DMS 273 treated with DMSO at 0.1 percent for 48 hours (cell line): ENCODE measurements at places on chromosomes 5 and 9.
A peak's percentile ranks its signal among the peaks of the same experiment; 100 is the strongest.

DNA sequence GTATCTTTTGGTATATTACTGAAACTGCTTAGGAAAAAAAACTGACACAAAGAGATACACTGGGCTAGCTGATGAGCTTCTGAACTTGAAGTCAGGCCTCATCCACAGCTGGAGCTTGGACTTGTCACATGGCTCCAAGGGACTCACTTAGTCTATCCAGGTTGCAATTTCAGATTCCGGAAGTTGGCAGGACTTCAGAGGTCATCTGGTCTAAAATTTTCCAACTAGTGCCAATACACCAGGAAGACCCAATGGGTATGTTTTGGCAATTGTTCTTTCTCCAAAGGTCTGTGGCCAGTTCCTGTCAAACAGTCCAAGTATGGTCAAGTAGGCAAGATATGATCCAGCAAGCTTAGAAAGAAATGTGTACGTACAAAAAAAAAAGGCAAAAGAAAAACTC, 36.7 kb downstream of the MRPS27 start:
- no peak for DNase-seq

GRCh38 chr9:89999534-90000370, 394.9 kb downstream of the GADD45G start:
- peak; percentile 36 for DNase-seq

- DNase-seq = no peak
Observed at GRCh38 chr9:129356871-129357772, 179.1 kb upstream of the IER5L start.

- DNase-seq = no peak
Observed at GRCh38 chr9:35103660-35104191, 795 bp upstream of the STOML2 start.

- no peak for DNase-seq
Observed at GRCh38 chr5:138662599-138662998, 87.4 kb upstream of the HSPA9 start.
